ENCODE measurements at places on chromosomes 1 and 21.

DNA sequence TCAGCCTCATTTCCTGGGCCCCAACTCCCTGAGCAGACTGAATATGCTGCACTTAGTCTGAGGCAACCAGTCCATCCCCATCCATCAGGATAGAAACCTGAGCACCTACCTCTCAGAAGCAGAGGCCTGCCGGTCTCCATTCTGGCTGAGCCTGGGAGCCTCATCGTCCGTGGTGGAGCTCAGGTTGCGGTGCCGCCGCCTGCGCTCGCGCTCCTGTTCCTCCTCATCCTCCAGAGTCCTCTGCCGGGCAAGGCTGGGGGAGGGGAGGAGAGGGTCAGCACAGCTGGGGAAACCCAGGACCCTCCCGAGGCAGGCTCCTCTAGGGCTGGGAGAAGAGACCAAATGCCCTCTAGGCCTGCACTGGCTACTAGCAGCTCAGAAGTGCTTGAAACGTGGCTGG, 10.1 kb downstream of the LAD1 start:
- no peak for DNase-seq

GRCh38 chr1:165011991-165012531, 344.5 kb downstream of the LMX1A start:
- DNase-seq, result no peak

- no peak for DNase-seq
Observed at GRCh38 chr1:183824291-183824690, 19.4 kb downstream of the RGL1 start.

GRCh38 chr1:52111492-52111891, 30.4 kb upstream of the ZFYVE9 start:
- no peak for DNase-seq

GRCh38 chr21:34936371-34936789, 112.7 kb downstream of the RUNX1 start:
- no peak for DNase-seq

All from fibroblast of villous mesenchyme (primary cell).